CD4-positive, alpha-beta T cell treated with Interleukin-4 for 4 hours (primary cell): ENCODE measurements at places on chromosomes 7 and 10.

- no peak for DNase-seq
These were observed 136.9 kb downstream of the CFTR start for GRCh38 chr7:117616694-117617093.

GRCh38 chr7:95405208-95405607 is 9.0 kb upstream of the PON3 start:
- no peak for DNase-seq

DNA sequence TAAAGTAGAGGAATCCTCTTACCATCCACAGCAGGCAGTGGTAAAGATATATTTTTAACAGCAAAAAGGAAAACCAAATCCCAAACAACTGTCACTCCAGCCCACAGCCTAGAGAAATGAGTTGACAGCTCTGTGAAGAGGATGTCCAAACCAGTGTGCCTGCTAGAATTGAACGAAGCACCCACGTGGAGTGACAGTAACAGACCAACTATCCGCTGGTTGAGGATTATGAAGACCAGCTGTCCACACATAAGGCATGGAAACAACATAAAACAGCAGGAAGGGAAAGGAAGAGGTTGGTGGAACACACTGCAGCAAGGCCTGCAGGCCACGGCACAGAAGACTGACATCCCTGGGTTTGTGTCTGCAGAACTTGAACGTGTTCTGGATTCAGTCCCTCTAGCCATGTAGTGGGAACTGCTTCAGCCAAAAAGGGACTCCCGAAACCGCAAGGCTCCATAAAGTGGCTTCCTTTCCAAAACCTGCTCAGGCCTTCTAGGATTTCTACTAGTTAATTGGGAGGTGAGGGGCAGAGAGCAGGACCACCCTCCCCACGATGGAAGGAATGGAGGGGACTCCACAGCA is 324.4 kb downstream of the BICC1 start:
- no peak for DNase-seq

GRCh38 chr10:30500534-30500933 is 66.5 kb downstream of the MAP3K8 start:
- DNase-seq, result no peak

DNA sequence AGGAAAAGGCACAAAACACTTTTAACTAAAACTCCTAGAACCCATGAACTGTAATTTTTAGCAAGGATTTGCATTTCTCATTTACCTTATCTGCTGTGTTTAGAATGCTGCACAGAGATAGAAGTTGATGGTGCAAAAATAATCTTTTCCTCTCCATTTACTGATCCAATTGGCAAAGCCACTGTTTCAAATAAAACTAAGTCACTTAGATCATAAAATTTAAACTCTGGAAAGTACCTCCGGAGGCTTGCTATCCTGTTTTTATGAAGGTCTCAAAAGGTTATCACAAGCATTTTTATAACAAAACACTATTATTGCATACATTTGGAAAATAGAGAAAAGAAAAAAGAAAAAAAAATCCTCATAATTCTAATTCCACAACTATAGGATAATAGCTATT is 7.6 kb downstream of the CPA2 start:
- DNase-seq, result no peak

DNA sequence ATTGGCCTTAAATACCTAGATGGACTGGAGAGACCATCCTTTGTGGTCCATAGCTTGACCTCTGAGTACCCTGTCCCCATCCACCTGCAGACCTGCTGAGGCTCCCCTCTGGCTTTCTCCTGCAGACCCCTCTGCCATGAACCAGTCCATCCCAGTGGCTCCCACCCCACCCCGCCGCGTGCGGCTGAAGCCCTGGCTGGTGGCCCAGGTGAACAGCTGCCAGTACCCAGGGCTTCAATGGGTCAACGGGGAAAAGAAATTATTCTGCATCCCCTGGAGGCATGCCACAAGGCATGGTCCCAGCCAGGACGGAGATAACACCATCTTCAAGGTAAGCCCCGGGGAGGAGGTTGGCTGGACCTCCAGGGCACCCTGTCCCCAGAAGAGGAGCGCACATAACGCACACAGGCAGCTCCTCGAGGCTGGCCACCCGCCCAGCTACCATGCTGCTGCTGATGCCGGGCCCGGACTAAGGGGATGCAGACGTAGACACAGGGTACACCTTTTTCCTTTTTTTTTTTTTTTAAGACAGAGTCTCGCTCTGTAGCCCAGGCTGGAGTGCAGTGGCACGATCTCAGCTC is 4.3 kb downstream of the IRF5 start:
- DNase-seq, result no peak

DNA sequence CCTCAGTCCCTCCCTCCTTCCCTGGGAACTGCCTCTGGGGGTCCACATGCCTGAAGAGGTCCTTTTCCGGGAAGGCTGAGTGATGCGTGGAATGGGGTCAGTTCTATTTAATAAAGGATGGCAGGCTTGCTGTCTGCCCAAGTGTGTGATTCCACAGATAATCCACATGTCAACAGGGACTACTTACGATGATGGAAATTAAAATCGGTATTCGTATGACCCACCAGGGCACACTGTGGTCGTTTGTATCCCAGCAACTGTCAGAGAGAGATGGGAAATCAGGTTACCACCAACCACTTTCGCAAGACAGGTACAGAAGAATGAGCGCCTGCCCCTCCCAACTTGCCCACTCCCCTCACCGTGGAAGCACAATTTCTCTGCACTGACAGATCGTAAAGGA is 110.3 kb downstream of the VIPR2 start:
- DNase-seq, result no peak

DNA sequence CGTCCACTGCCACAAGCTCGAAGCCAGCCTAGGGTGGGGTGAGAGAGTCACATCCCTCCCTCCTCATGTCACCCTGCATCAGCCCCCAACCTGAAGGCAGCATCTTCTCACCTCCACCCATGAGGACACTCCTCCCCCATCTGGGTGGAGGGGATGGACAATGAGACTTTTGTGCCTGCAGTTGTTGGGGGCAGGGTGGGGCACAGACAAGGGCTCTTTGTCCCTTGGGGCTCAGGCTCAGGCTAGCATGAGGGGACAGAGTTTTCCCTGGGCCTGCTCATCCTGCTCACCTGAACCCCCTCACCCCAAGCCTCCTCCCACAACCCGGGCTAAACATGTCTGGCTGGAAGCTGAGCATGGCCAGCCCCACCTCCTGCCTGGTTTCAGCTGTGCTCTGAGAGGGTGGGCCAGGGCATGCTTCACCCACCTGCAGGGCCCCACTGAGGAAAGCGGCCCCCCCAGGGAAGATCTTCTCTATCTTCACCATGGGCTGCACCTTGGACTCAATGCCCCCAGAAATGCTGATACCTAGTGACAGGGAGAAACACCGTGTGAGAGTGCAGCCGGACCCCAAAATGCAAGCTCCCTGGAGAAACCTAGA is 9.3 kb downstream of the LZTS2 start:
- no peak for DNase-seq

- DNase-seq, result no peak
These were observed 46.2 kb downstream of the MINDY4 start for GRCh38 chr7:30817371-30817767.

GRCh38 chr10:299512-299911 is 164.3 kb downstream of the ZMYND11 start:
- DNase-seq, result no peak

DNA sequence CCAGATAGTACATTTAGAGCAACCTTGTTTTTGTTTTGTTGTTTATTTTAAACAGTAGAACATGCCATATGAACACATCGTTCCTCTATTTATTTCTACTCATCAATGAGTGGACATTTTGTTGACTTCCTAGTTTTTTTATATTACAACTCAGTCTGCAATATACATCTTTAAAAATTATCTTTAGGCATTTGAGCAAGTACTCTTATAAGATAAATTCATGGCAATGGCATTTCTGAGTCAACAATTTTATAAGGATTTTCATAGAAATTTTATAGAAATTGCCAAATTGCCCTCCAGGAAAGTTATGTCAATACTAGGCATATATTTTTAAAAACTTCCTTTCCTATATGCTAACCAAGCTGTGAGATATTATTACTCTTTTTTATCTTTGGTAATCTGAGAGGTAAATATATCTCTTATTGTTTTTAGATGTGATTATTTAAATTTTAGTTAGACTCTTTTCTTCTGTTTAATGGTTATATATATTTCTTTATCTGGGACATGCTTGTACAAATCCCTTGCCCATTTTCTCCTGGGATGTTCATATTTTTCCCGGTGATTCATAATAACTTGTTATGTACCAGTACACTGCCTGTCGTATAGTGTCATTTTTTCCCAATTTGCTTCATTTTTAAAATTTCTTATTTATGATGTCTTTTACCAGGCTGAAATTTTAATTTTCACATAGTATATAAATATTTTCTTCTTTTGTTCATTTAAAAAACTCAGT is 50.5 kb downstream of the FZD1 start:
- no peak for DNase-seq

DNA sequence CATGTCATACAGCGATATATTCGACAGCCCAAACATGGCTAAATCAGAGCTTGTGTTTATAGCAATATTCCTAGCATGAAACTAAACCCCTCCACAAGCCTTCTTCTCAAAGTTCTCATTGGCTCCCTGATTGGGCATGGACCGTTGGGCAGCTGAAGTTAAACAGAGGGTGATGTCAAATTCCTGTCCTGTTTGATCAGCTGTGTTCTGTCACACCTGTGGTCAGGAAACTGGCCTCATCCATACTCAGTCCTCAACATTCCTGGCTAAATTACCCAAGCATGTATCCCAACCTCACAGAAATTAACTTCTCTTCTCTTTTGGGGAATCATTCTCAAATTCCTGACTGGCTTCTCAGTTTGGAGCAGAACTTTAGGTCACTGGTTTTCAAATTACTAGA is 107.9 kb downstream of the ODAD2 start:
- DNase-seq, result no peak

- DNase-seq, result no peak
These were observed 327.4 kb downstream of the AGMO start for GRCh38 chr7:15234431-15234830.

DNA sequence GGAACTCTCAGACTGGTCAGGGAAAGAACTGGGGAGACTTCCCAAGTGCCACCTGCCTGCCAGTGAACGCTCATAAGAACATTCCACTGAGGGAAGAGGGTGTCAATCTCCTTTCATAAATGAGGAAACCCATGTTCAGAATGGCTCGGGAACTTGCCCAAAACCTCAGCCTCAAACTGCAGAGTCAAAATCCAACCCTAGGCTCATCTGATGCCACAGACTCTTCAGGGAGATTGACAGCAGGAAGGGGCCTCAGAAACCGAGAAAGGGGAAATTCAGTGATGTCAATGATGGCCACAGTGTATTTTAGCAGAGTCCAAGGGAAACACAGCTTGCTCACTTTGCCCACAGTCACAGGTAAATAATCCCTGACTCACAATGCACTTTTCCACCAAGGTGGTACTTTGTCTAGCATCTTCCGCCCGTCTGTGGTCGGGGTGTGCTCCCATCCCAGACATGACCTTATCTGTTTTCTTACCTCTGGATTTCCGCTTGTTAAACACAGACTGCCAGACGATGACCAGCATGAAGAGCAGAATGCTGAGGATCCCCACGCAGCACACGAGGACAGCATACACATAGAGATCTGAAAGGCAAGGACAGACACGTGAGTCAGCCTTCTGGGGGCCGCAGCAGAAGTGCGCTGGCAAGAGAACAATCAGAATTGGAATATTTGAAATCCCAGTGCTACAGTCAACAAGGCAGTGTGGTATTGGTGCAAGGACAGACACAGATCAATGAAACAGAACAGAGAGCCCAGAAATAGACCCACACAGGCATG is 38.4 kb downstream of the VSTM4 start:
- DNase-seq, result no peak

GRCh38 chr7:41316410-41316809 is 386.5 kb downstream of the INHBA start:
- no peak for DNase-seq
